Pulmonary artery endothelial cell (primary cell): ENCODE measurements at places on chromosomes 3 and 15.

GRCh38 chr15:64912379-64913325, 950 bp downstream of the ANKDD1A start:
- DNase-seq: no peak

- no peak for DNase-seq
Measured at GRCh38 chr3:156533205-156533604, 21.7 kb downstream of the SSR3 start.

GRCh38 chr3:195103623-195104022, 167.3 kb downstream of the XXYLT1 start:
- no peak for DNase-seq

- DNase-seq: no peak
Measured at GRCh38 chr3:173217127-173217526, 76.1 kb upstream of the SPATA16 start.

DNA sequence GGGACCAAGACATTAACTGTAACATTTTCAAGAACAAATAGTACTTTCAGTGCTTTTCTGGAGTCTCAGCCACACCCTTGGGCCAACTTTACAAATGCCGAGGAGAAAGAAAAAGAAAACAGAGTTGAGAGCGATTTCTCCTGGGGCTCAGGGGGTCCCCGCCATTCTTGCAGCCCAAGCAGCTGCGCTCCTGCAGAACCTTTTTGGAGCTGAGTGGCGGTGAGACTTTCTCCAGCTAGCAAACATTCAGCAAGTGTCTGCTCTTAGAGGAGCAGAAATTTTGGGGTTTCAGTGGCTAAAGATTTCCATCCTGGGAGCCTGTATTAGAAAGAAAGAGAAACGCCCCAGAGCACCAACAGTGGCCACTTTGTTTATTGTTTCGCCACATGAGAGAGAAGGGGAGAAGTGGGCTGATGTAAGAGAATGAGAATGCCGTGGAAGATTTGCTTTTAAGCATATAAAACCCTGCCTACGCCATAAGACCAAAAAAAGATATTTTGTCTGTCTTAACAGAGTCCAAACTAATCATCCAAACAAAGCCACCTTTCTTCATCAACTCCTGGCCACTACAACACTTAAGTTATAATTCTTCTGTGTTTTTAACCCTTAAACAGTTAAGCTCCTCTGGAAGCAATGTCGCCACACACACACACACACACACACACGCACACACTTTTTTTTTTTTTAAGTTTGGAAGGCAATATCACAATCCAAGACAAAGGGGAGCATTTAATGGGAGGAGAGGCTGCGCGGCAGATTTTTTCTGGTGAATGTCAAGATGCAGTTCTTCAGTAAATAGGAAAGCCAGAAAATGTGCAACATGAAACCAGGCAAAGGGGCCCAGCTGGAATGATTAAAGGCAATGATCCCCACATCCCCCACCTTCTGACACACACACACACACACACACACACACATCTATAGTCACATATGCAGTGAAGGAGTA, 19.2 kb downstream of the EID1 start:
- no peak for DNase-seq

DNA sequence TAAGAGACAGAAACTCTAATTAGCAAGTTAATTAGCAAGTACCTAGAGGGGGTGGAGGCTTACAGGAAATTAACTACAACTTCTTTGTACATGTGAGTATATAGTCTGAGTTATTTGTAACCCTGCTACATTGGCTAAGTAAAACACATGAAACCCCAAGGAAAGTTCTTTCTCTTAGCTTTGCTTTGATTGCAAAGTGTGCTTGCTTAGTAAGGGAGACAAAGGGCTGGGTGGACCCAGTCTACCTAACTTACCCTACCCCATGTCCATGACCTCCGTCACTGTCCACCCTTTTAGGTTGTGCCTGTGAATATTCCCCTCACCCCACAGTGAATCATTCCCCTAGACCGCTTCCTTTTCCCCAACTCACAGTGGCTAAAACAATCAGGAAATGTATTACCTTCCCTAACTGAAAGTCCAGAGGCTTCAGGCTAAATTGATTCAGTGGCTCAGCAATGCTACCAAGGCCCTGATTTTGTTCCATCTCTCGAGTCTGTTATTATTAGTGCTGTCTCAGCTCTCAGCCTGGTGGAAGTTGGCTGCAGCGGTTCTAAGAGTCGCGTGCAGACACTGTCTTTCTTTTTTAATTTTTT, 31.1 kb upstream of the RYR3 start:
- DNase-seq: no peak
